ENCODE measurements at places on chromosomes 4 and X.

DNA sequence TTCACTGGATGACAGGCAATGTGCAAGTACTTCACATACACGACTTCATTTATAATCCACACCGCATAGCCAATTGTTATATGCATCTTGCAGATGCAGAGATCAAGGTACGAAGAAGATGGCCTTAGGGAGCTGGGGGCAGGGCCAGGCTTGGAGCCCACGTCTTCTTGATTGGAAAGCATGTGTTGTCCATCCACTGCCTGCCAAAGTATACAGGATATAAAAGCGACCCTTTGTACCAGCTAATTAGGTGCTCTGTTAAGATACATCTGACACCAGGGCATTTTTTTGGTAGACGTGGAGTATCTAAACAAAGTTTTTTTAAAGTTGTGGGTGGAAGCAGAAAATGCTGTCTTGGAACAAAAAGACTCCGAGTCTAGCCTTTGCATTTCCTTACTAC lies 1.4 kb downstream of the C4orf36 start:
- H3K4me3 ChIP-seq = no peak overlapping the region
- no peak for DNase-seq
- no peaks in the 10 kb centered on the region for H3K36me3 ChIP-seq
- no peaks in the 10 kb centered on the region for H3K27me3 ChIP-seq

DNA sequence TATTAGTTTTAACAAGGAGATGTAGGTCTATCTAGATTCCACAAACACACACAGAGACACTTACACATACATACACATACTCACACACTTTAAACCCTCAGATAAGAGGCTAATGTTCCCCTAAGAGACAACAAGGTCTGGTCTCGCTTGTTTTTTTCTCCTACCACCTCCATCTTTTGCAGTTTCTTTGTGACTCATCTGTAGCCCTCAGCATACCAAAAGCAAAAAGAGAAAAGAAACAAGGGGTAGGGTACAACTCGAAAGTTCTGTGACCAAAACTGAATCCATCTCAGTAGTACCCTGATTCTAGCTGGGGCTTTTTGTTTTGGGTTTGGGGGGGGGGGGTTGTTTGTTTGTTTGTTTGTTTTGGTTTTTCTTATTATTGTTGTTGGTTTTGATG lies 12.2 kb upstream of the EXOSC9 start:
- no peaks in the 10 kb centered on the region for H3K4me1 ChIP-seq
- H3K36me3 ChIP-seq = no peaks in the 10 kb centered on the region
- DNase-seq = no peak
- no peaks in the 10 kb centered on the region for H3K27me3 ChIP-seq
- H3K4me3 ChIP-seq = no peak overlapping the region

GRCh38 chr4:79673377-79673776 lies 265.3 kb upstream of the GK2 start:
- H3K4me1 ChIP-seq = no peaks in the 10 kb centered on the region
- H3K27me3 ChIP-seq = no peaks in the 10 kb centered on the region
- no peaks in the 10 kb centered on the region for H3K36me3 ChIP-seq
- no peak overlapping the region for H3K27ac ChIP-seq
- DNase-seq = no peak

GRCh38 chrX:29143356-29143755 lies 556.1 kb downstream of the IL1RAPL1 start:
- no peak for DNase-seq
- no peaks in the 10 kb centered on the region for H3K4me1 ChIP-seq
- H3K27ac ChIP-seq = no peak overlapping the region

- no peaks in the 10 kb centered on the region for H3K27me3 ChIP-seq
- H3K4me1 ChIP-seq = no peaks in the 10 kb centered on the region
- no peak overlapping the region for H3K4me3 ChIP-seq
- no peak for DNase-seq
- no peak overlapping the region for H3K27ac ChIP-seq
- no peaks in the 10 kb centered on the region for H3K36me3 ChIP-seq
Measured at GRCh38 chrX:72282302-72282701, 5.3 kb upstream of the RPS4X start.
